Stimulated activated naive CD4-positive, alpha-beta T cell (primary cell): ENCODE measurements at places on chromosomes 12 and 14.

DNA sequence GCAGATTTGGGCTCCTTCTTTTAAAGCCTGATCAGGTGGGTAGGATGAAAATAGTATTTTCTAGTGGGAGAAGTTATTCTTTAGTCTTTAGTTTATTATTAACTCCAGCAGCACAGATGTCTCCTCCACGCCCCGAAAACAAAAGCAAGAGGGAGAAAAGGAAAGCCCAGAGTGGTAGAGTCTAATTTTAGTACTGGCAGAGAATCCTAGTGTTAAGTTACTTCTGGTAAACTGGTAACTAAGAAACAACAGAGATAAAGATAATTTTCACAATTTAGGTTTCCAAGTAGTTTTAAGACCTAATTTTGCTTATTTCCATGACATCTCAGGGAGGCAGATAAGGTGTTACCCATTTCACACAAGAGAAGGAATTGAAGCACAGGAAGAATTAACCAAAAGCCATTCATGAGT is 16.3 kb downstream of the ATP5MC2 start:
- DNase-seq: no peak

DNA sequence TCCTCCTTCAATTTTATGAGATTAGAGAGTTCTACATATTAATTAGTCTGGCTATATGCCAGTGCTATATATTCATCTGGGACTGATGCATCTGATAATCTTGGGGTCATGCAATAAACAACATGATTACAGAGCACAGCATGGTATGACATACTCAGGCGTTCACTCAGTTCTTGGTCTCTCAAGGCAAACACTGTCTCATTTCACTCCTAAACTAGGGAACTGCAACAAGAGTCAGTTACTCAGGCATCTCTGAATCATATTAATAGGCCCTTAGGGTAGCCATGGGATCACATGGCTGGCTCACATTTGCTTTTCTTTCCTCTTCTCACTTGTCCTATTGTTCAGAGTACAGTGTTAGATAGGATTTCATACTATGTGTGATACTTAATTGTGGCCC is 91.8 kb upstream of the TMEM260 start:
- no peak for DNase-seq

GRCh38 chr14:39339003-39339402 is 93.2 kb downstream of the FBXO33 start:
- no peak for DNase-seq

DNA sequence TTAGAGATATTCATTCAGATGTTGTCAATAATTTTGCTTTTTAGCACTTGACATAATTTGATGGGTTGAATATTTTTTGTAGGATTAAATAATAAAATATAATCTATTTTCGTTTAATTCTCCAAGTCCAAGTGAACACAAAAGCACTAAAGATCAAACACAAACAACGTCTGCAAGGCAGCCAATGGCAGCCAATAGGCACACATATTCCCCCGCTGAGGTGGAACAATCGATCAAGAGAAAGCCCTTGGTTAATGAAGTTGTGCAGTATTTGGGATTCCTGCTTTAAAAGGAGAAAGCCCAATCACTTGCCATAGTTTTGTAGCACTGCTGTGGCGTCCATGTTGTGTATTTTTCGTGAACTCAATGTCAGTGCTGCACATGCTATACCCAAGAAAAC is 1.5 kb downstream of the DHRS7 start:
- DNase-seq: peak; percentile 2

DNA sequence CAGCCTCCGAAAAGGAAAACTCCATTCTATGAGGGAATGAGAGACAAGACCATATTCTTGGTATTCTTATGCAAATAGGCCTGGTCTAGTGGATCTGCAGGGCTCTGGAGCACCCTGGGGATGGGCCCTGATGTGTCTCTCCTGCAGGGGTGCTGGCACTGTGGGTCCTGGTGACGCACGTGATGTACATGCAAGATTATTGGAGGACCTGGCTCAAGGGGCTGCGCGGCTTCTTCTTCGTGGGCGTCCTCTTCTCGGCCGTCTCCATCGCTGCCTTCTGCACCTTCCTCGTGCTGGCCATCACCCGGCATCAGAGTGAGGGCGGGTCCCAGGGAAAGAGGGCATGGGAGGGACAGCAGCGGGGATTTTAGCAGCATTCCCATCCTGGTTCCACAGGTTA is 5.8 kb downstream of the SLC48A1 start:
- no peak for DNase-seq
